ENCODE measurements at places on chromosomes 12 and 14.

DNA sequence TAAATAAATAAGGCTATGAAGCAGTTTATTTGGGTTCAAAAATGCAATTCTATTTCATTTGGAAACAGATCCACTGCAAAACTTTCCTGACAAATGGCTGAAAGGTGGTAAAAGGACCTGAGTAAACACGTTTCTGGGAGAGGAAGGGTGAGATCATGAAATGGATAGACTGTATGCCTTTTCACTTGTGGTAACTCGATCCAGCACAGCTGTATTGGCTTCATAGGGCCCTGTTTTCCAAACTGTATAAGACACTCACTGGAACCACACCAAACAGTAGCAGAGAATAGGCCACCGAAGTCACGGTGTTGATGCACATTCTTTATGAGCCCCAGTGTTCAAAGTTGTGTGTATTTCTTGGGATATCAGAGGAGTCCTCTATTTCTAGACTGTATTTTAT, 325.2 kb upstream of the DIO2 start:
- DNase-seq = no peak

DNA sequence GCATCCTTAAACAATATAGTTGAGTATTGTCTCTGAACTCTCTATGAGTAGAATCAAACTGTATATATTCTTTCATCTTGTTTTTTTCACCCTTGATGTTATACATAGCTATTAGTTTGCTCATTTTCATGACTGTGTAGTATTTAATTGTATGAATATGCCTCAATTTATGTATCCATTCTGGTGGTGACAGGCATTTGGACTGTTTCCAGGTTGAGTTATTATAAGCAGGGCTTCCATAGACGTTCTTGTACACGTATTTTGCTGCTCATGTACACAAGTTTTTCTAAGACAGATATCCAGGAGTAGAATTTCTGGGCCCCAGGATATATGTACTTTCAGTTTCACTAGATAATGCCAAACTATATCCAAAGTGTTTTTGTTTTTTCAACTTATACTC, 211.4 kb downstream of the NTF3 start:
- no peak for DNase-seq

- DNase-seq = no peak
Observed at GRCh38 chr14:76163668-76164363, 12.1 kb downstream of the GPATCH2L start.

DNA sequence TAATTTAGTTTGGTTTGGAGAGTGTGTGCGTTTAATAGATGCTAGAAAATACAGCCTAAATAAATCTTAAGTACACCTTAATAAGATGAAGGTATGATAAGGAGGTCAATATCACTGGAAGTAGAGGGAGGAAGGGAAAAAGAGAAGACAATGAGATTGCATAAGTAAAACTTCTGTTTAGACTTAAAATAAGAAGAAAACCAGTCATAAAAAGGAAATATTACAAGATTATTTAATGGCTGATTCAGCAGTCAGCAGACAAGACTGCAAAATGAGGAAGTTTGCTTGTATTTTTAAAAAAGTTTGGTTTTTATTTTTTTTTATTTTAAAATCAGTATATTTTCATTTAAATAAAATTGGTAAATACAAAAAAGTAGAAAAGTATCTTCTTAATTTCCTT, 3.2 kb downstream of the SLC38A6 start:
- DNase-seq = no peak

All from stimulated activated CD8-positive, alpha-beta memory T cell treated with anti-CD3 and anti-CD28 coated beads, Interleukin-4, amount 100 ng/mL, for 4 hours (primary cell).